Activated naive CD4-positive, alpha-beta T cell treated with anti-CD3 and anti-CD28 coated beads for 36 hours (primary cell): ENCODE measurements at places on chromosomes 7 and 10. TPM values are rescaled to one million over a fixed set of nuclear protein-coding genes. Genes with fewer than 3 reads are reported as not detected.

DNA sequence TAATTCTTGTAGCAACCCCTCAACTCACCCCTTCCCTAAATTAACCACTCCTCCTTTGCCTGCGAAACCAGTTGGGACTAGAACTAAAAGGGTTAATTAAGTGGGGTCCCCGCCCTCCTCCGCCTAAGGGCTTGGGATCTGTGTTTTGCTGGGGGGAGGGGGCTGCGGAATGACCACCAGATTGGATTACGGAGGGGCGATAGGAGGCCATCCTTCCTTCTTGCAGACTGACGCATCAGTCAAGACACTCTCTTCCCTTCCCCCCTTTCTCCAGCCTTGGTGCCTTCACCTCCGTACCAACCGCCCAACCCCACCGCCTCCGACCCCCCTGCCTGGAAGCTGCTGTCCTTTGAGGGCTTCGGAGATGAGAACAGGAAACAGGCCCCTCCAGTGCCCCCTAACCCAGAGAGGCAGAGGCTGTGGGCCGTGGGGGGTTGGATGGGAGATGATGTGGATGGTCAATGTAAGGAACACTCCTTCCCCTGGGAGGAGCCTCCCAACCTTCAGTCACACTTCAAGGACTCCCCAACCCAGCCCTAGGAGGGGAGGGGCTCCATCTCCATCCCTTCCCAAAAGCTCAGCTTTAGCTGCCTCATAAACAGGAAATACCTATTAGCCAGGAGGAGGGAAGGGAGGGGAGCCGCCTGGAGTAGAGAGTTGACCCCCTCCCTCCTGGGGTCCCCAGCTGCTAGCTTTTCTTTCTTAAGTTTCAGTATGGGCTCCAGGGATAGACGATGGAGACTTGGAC is 997 bp upstream of the LDB1 start:
- peak; percentile 15 for DNase-seq

- peak; percentile 57 for DNase-seq
Measured at GRCh38 chr10:96470116-96470743, 43.5 kb downstream of the TLL2 start.

DNA sequence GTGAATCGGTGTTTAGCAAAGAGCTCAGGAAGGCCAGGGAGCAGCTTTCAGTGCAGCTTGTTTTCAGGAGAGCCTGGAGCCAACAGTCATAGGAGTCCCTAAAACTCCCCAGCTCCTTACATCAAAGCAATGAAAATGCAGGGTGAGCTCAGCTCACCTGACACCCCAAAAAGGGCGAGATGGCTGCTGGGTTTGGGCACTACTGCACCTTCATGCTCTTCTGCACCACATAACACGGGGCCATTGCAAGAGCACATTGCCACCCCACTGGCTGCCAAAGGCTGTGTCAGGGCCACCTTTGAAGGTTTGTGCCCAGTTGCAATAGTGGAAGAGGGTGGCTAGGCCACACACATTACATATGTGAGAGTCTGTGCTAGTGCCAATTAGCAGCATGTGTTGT is 25.0 kb upstream of the FRMD4A start:
- DNase-seq, result no peak

DNA sequence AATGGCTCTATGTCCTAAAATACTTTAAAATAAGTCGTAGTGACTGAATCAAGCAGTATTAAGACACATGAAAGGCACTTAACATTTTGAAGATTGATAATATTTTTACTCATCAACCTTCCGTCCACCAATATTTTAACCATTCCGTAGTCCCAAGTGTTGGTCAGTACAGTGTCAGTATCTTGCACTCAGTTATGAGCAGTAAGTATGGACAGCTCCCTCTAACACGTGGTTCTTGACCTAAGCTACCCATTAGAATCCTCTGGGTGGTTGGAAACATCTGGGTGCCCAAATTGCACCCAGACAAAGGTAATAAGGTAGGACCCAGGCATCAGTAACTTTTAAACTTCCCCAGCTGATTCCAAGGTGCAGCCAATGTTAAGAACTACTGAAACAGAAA is 260.2 kb downstream of the HDAC9 start:
- no peak for DNase-seq

DNA sequence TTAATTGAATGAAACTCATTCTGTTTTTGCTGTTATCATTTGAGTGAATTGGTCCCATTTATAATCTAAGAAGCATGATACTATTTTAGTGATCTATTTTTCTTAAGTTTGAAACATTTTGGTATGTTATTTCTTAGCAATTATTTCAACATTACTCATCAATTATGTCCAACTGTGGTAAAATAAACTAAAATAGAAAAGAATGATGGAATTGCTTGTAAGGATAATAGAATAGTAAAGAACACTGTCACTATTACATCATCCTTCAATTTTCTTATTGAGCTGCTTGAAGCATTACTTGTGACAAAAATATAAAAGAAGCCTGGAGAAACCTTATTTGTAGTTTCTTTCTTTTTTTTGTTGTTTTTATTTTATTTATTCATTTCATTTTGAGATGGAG is 42.4 kb downstream of the ZNF487 start:
- no peak for DNase-seq

GRCh38 chr10:9294865-9295264 is 1240.4 kb downstream of the GATA3 start:
- DNase-seq, result peak; percentile 17

- DNase-seq, result no peak
Measured at GRCh38 chr7:86748843-86749719, 105.4 kb downstream of the GRM3 start.

DNA sequence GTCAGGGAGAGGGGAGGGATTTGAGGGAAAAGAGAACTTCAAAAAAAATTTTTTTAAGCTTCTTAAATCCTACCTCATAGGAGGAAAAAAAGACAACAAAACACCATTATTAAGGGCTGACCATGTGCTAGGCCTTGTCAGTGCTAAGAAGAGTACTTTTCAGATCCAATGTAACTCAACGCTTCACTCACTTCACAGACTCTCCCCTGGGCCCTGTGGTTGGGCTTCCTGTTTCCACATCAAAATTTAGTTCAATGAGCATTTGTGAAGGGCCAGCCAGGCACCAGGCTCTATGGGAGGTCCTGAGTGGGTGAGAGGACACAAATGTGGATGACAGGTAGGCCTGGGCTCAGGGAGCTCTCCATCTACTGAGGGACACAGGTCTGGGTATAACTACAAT is 249.8 kb downstream of the PTEN start:
- no peak for DNase-seq

- no peak for DNase-seq
Measured at GRCh38 chr7:118219157-118219512, 5.4 kb upstream of the ANKRD7 start.

DNA sequence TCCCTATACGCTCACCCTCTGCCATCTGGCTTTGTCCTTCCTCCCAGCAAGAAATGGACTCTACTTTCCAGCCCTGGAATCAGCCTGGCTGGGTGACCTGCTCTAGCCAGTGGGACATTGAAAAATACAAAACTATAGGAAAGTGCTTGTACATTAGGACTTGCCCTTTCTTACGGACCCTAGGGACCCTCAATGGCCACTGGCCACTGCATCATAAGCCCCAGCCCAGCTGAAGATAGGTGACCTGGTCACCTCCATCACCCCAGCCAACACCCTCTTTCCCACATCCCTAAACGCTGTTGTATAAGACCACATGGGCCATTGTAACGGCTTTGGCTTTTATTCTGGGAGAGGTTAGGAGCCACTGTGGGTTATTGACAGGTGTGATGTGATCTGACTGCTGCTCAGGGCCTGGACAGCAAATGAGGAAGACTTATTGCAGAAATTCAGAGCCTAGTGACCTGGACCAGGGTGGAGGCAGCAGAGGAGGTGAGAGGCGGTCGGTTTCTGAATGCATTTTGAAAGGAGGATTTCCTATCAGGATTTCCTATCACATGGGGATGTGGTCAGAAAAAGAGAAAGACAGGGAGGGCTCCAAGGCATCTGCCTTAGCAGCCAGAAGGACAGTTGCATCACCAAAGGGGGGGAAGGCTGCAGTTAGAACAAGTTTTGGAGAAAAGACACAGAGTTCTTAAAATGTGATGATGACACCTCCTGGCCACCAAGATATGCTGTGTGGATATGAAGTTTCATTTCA is 2.2 kb upstream of the LMBR1 start:
- no peak for DNase-seq

DNA sequence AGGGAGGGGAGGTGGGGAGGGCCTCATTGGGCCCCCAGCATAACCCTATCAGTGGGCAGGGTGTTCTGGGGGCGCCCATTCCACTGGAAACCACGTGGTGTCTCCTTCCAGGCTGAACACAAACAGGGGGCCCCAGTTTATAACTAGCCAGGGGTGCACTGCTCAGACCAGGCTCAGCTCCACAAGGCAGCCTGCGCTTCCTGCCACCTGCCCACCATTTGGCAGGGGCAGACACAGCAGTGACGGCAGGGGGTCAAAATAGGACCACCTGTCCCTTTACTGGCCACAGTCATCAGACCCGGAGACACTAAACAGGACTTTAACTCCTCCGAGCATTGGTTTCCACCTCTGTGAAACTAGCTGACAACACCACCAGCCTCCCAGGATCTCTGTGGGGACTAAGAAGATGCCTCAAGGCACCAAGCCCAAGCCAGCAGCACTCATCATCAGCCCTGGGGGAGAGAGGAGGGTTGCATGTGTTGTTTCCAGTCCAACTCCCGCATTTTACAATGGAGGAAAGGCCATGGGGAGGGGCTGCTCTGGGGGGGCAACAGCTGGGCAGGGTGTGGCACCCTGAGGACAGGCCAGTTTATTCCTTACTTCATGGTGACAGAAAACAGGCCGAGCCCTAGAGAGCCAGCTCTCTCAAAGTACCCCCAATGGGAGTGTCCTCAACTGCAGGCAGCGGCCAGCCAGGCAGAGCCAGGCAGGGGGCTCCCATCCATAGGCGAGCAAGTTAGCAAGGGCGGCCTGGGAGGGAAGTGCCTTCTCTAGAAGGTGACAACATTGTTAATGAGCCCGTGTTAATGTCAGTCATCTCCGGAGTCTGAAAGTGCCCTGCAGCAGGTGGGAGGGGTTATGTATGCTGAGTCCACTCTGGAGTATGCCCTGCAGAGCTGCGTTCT is 127.6 kb downstream of the TNS3 start:
- no peak for DNase-seq

DNA sequence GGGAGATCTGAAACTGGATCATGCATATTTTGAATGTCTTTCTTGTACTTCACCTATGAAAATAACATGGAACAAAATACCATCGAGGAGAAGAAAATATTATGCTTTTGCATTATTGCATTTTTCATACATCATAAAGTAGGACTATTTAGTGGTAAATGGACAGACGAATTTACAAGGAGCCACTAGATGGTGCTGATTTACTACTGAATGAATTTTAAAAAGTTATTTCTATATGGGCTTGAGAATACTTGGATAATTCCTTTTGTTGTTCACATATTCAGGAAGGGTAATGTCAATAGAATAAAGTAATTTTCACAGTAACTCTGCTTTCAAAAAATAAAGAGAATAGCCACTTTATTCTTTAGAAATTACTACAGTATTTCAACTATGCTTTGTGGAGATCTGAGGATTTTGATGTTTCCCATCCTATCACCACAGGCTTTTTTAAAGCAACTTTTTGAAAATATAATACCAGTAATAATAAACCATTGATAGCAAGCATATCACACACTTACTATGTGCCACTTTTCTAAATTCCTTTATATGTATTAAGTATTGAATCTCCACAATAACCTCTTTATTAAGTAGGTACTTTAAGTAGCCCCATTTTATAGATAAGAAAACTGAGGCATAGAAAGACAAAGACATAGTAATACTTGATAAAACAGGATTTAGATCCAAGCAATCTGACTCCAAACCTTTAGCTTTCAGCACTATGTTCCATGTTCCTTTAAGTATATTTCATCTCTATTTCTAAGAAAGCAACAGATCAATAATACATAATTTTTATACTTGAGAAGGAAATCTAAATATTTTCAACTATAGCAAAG is 38.6 kb downstream of the NEBL start:
- no peak for DNase-seq

DNA sequence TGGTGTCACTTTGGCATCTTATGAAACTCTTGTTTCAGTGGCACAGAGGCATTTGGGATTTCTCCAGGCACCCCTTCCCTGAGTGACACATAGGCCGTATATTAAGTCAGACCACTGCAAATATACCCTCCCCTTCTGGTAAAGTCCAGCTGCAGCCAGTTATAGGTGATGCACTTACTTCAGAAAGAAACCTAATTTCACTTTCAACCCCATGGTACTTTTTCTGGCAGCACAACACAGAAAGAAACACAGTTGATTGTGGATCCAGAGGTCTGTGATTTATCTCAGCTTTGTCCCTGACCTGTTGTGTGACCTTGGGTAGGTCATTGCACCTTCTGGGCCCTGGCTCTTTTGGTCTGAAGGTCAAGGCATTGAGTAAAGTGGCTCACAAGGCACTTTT is 173.2 kb downstream of the BUB3 start:
- no peak for DNase-seq

- DNase-seq, result peak; percentile 55
Measured at GRCh38 chr10:72257051-72257892, 16.5 kb upstream of the DDIT4 start.

GRCh38 chr7:91034459-91035368 is 229.5 kb upstream of the FZD1 start:
- DNase-seq, result peak; percentile 58

DNA sequence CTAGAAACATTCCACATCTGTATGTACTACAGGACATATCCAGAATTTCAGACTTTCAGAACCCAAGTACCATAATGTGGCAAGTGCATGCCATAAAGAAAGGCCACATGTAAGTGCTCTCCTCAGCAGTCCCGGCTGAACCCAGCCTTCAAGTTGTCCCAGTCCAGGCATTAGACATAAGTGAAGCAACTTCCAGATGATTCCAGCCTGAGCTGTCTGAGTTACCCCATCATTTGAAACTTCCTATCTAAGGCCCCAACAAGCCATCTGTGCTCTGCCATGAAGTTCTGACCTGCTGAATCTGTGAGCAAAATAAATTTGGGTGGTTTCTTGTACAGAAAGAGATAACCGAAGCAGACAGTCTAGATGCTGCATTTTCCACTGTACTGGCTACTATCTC is 218.8 kb downstream of the IPMK start:
- DNase-seq, result no peak

DNA sequence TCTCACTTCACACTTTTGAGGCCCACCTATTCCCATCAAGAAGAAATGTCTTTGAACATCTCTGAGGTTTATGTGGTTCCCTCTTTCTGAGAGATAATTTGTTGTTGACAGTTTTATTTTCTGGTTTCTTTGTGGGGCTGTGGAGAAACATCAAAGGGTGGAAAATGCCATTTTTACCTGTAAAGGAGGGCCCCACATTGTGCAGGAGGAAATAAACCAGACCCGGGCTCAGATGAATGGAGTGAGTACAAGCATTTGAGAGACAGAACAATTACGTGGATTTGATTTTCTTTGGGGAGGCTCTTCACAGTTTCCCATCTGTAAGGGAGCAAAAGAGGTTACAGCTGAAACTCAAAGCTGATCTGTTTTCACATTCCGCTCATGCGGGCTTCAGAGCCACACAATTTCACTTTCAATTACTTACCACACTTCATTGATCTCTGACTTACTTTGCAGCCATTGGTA is 29.8 kb downstream of the ITPRIP start:
- DNase-seq, result peak; percentile 58

GRCh38 chr10:31063841-31064240 is 32.2 kb upstream of the ZNF438 start:
- DNase-seq, result no peak

Gene FAM25C
- total RNA-seq, result not detected

Gene EBLN1
- not detected for total RNA-seq

Gene ITGB8
- not detected for total RNA-seq

Gene TACR2
- total RNA-seq, result not detected

Gene TUBAL3
- total RNA-seq, result not detected

Gene TMEM213
- total RNA-seq, result not detected

Gene CCL26
- total RNA-seq, result not detected

Gene EN2
- not detected for total RNA-seq

Gene CALML5
- total RNA-seq, result not detected
